Amniotic stem cell (primary cell): ENCODE measurements at places on chromosomes 5 and 9.

DNA sequence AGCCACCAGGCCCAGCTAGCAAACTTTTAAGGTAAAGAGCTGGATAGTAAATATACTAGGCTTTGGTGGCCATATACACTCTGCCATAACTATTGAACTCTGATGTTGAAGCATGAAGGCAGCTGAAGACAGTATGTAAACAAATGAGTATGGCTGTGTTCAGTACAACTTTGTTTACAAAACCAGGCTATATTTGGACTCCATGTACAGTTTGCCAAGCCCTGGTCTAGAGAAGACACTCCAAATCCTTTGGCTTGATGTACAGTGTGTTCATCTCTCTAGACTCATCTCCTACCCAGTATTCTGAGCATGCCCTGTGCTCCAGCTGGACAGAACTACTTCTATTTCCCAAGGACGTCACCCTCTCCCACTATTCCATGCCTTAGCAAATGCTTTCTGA, 54.3 kb upstream of the MEGF10 start:
- DNase-seq, result no peak

- no peak for DNase-seq
Observed at GRCh38 chr5:969408-969839, 39.2 kb upstream of the NKD2 start.

- no peak for DNase-seq
Observed at GRCh38 chr5:74319076-74319475, 321.5 kb downstream of the ENC1 start.

DNA sequence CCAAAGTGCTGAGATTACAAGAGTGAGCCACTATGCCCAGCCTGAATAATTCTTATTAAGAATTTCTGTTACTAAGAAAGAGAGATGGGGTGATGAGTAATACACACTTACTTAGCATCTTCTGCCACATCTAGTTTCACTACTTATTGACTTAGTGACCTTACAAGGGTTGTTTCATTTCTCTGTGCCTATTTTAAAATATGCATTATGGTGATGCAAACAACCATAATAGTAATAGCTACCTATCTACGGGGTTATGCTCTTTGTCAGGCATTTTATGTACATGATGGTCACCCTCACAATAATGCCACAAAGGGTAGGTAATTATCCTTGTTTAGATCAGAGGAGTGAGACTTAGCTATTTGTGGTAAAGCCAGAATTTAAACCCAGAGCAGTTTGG, 499.0 kb upstream of the SGCD start:
- no peak for DNase-seq

DNA sequence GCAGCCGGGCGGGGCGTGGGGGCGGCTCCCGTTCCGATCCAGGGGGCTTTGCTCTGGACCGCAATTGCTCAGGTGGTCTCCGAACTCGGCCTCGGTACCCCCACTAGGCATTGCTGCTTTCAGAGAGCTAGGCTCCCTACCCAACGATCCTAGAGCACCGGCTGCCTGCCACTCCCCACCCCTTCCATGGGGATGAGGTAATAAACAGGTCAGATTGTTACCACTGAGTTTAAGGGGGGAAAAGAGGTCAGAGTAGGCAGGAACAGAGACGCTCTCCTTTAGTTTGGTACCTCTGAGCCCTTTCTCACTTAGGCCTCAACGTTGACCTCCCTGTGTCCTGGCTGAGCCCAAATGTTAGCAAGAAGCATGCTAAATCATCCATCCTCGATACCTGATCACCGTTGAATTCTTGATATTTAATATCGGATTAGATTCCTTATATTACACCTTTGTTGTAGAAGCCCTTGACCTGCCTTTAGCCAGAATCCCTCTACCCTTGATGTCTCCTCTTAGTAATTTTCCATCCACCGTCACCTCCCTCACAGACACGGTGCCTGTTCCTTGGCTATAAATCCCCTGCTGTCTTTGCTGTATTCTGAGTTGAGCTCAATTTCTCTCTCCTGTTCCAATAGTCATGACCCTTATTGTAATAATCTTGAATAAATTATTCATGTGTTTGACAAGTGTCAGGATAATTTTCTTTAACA, 588 bp upstream of the PLPP1 start:
- DNase-seq, result no peak

- no peak for DNase-seq
Observed at GRCh38 chr5:9558319-9558965, 12.6 kb upstream of the SEMA5A start.

DNA sequence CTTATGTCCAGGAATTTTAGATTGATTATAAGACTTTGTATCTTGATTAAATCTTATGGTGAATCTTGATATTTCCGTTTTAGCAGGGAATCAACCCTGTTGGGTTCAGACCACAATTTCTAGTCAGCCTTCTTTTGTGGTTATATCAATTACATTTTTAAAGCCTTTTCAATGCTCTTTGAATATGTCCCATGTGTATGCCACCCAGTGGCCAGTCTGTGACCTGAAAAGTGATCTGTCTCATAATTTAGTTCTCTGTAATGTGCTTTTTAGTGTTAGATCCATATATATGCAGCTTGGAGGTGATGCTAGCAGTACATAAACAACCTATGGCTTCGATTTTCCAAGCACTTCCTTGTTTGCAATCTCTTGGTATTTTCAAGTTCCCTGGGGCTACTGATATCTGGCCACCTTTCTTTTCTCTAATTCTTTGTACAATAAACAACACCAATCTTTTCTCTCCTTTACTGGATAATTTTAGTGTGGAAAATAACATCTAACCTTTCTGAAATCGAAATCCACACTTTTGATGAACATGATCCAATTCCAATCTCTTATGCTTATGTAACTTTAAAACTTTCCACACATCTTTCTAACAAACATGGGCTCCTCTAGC, 28.8 kb downstream of the PDE8B start:
- no peak for DNase-seq

GRCh38 chr9:5305741-5306140, 1.2 kb upstream of the RLN2 start:
- no peak for DNase-seq

DNA sequence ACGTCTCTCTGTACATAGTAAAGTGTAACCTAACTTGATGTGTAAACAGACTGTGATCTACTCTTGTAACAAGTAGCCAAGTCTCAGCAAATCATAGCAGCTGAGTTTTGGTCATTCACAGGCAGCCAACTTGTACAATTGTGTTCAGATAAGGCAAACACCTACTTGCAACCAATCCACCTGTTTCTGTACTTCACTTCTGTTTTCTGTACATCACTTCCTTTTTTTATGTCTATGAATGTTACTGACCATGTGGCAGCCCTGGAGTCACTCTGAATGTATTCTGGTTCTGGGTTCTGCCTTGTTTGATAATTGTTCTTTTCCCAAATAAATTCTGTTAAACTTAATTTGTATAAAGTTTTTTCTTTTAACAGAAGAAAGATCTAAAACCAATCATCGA, 26.0 kb downstream of the RLN2 start:
- DNase-seq, result no peak

DNA sequence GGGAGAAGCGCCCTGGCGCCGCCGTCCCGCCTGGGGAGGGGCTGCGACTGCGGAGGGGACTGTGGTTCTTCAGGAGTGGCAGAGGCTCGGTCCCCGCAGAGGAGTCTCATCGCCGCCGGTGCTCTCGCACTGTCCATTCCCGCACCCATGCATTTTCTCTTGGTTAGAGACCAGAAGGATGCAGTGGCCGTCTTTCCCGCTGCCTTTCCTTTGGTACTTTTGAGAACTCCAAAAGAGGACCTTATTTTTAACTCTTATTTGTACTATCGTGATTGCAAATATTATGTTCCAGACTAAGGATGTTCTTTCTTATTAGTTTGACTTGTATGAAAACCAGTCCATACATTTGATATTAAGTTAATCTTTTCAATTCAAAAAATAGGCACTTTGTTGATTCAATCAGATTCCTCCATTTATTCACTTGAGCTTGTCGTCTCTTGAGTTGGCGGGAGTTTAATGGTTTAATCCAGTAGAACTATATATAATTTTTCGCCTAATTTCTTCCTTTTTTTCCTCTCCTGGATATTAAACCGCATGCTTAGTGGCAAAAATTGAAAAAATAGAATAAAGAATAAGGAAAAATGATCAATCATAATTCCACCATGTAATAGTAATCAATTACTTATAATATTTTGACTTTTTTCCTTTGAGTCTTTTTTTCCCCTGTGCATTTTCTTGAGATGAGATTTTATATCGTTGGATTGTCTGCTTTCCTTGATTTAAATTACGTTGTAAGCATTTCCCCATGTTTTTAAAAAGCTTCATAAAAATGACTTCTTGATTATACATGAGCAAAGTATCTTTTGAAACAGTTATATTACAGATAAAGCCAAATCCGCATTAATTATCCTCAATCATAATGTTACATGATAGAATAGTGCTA, 861 bp downstream of the ZFYVE16 start:
- no peak for DNase-seq

DNA sequence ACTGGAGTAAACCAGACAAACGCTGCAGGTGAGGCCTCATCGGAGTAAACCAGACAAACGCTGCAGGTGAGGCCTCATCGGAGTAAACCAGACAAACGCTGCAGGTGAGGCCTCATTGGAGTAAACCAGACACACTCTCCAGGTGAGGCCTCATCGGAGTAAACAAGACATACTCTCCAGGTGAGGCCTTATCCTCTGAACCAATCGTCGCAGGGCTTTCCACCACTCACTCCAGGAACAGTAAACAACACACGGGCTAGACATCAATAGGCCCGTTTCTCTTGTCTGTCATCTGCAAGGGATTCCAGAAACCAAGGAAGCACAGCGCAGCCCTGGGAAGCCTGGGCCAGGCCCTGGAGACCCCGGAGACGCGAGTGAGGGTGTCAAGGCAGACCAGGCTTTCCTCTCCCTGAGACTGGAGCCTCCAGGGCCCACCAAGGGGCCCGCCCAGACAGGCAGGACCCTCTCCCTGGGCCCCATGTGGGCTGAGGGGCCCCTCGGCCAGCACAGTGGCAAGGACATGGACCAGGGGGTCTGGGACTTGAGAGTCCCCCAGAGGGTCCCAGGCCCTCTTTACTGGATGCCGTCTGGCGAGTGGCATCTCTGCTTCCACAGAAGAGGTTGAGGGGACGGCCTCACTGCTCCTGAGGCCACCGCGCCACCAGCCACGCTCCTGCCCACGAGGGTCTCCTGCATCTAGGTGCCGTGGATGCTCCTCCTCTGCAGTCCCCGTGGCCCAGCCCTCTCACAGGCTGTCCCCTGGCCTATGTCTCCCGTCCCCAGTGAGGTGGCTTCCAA, 26.4 kb upstream of the NSMF start:
- no peak for DNase-seq
